ENCODE measurements at places on chromosomes 13 and 19. TPM values are rescaled to one million over a fixed set of nuclear protein-coding genes. Genes with fewer than 3 reads are reported as not detected.

DNA sequence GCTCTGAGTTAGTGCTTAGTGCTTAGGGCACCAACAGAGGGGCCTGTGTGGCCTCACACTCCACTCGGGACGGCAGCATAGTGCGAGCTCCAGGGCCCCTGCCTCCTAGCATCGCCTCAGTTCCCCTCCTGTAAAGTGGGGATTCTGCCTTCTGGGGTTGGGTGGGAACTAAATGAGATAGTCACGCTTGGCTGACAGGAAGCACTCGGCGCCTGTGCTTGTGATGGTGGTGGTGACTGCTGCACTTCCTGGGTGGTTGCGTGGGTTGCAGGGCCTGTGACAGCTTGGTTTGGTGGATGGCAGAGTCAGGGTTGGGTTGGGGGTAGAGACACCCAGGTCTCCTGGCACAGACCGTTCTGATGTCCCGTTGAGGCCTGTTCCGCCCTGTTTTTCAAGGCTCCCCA, 7.7 kb downstream of the PLEKHF1 start:
- no peak for DNase-seq

- no peak for DNase-seq
Observed at GRCh38 chr19:1538978-1539377, 15.1 kb downstream of the PLK5 start.

GRCh38 chr13:24897293-24897692, 133.3 kb downstream of the RNF17 start:
- DNase-seq, result no peak

The CAPNS1 gene
- total RNA-seq, result 416 TPM

DNA sequence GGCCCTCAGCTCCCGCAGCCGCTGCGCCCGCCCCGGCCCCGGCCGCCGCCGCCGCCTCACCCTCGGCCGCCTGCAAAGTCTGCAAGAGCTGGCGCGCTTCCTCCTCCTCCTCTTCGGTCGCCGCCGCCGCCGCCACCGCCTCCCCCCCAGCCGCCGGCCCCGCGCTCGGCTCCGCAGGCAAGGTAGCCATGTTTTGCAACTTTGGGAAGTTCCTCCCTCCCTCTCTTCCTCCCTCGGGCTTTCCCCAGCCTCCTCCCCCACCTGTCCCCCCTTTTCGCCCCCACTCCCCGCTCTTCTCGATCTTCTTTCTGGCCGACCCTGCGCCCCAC, 433 bp downstream of the SIX5 start:
- no peak for DNase-seq

GRCh38 chr13:77537289-77537919, 1.9 kb downstream of the SCEL start:
- DNase-seq, result no peak

- no peak for DNase-seq
Observed at GRCh38 chr13:67277581-67277980, 47.4 kb upstream of the PCDH9 start.
